ENCODE measurements at places on chromosomes 3 and 15.

DNA sequence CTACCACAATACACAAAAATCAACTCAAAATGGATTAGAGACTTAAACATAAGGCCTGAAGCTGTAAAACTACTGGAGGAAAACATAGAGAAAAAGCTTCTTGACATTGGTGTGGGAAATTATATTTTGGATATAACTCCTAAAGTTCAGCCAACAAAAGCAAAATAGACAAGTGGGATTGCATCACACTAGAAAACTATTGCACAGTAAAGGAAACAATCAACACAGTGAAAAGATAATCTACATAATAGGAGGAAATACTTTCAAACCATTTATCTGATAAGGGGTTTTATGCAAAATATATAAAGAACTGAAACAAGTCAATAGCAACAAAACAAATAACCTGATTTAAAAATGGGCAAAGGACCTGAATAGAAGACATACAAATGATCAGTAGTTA lies 37.6 kb upstream of the TP63 start:
- DNase-seq = no peak

DNA sequence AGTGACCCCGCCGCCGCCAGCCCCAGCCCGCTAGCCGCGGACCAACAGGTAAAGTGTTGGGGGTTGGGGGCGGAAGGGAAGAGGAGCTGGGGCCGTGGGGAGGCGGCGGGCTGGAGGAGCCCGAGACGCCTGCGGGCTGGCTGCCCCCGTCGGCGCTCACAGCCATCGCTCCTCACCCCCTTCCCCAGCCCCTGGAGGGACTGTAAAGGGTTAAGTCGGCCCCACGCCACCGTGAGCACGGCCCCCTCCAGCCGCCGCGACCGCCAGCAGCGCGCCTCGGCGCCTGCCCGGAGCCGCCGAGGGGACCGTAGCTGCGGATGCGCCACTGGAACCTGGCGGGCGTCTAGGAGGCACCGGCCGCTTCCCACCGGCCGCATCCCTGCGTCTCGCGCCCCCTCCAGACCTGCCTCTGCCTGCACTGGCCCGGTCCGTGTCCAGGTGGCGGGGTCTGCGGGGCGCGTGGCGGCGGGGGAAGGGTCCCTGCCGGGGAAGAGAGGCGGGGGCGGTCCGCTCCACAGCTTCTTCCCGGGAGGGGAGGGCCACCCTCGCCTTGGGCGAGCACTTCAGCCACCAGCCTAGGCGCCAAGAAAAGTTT lies 522 bp downstream of the MED12L start:
- no peak for DNase-seq

DNA sequence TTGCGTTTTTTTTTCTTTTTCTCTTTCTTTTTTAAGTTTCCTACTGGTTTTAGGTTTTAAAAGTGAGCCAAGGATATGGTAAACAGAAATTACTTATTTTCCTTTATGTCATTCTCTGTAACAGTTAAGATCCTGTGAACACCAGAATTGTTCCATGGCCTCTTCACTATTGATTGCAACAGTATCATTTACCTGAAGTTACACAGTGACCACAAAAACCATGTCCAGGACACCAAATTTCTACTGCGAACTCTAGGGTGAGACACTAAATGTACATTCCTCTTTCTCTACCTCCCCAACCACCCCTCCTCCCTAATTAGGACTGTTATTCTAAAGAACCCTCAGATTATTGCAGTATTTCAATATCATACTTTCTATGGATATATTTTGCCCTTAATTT lies 280.9 kb downstream of the FOXP1 start:
- DNase-seq = no peak

- no peak for DNase-seq
Observed at GRCh38 chr15:81567924-81568323, 193.9 kb upstream of the TMC3 start.

DNA sequence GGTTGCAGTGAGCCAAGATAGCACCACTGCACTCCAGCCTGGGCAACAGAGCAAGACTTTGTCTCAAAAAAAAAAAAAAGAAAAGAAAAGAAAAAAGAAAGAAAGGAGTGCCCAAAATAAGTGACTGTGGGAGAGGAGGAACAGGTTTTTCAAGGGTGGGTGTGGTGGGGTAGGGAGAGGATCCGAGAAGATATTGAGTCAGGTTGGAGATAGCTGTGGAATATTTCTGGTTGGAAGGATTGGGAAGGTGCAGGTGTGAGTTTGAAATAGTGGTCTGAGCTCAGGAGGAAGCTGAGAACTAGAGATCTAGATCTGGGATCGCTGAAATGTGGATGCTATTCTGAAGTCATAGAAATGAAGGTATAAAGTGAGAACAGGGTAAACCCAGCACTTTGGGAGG lies 7.8 kb downstream of the SCAMP2 start:
- DNase-seq = no peak

GRCh38 chr15:71612869-71613268 lies 197.5 kb upstream of the NR2E3 start:
- no peak for DNase-seq

GRCh38 chr15:79769933-79770759 lies 126.7 kb downstream of the MTHFS start:
- no peak for DNase-seq

GRCh38 chr15:42146551-42147430 lies 9.6 kb downstream of the PLA2G4F start:
- no peak for DNase-seq

GRCh38 chr3:65996589-65996988 lies 42.1 kb downstream of the MAGI1 start:
- DNase-seq = no peak

DNA sequence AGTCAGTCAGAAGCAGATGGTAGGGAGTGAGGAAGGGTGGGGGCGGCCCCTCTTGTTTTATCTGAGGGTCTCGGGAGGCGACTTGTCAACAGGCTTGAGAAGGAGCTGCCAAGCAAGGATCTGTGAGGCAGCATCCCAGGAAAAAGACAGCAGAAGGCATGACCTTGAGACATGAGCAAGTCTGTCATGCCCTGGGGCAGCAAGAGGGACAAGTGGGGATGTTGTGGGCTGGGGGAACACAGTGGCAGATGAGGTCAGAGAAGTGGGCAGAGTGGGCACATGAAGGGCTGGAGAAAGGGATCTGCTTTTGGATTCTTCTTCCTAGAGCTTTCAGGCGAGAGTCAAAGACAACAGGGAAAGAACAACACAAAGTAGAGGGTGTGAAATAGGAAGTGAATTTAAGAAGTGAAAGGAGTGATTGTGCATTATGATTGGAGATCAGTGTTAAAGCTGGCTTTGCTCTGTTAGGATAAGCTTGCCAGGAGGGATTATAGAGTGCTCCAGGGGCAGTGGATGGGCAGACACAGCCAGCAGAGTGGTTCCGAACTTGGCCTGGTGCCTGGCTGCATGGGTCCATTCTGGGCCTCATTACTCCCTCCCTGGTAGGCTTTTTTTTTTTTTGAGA lies 73.3 kb downstream of the USP13 start:
- no peak for DNase-seq

DNA sequence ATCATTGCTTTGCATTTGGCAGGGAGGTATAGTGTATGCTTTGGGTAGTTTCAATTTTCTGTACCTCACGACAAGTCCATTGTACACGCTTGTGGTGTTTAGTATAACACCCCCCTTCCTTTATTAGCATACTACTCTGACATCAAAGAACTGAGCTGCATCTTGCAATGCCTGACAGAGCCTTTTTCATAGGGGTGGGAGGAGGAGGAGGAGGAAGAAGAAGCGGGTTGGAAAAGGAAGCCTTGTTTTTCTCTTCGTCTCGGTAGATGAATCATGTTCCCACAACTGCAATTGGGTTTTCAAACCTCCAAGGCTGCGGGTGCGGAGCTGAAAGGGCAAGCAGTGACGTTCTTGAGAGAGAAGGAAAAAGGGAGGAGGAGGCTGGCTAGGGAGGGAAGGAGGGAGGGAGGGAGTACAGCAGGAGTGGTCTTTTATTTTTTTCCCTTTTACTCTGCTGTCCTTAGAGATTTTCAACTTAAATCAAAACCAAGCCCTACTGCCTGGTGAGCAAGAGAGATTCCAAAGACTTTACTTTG lies 175.7 kb downstream of the KLHL25 start:
- peak; percentile 36 for DNase-seq

GRCh38 chr3:126353694-126354321 lies 3.4 kb downstream of the KLF15 start:
- DNase-seq = no peak

DNA sequence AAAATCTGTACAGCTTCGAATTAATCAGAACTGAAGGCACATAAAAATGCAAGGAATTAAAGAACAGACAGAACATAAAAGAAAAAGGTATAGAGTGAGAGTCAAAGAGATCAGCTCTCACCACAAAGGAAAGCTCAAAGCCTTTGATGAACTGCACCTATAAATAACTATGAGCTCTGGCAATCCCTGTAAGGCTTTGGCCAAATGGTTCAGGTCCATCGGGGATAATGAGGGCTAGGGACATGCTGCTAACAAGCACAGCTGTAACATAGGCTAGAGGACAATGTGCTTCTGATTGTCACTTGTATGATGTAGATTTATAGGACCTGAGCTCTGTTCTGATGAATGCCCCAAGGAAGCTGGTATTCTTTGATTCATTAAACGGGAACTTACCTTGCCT lies 113.9 kb upstream of the MRPL3 start:
- no peak for DNase-seq

DNA sequence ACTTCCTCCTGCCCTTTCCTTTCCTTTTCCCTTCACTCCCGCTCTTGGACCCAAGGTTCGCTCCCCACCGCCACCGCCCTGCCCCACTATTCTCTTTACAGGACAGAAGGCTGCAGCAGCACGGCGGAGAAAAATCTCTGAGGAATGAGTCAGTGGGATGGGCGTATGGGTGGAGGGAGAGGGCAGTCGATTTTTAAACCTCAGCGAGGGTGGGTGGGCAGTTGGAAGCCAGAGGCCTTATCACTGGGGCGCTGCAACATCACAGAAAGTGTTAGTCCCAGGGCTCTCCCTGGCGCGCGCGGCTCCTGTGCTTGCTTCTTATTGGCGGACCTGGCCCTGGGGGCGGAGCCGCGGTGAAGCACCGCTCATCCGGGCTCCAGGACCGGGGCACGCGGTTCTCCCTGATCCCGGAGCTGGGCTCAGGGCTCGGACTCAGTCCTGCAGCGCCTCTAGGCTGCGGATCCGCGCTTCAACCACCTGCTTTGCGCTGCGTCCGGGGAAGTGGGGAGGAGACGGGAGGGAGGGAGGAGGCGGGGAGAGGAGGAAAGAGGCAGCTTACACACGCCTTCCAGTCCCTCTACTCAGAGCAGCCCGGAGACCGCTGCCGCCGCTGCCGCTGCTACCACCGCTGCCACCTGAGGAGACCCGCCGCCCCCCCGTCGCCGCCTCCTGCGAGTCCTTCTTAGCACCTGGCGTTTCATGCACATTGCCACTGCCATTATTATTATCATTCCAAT lies at the start of gene ALCAM:
TSS of gene ALCAM (plus strand) at position 584 of the 737 bp plus-strand sequence.
- peak; percentile 95 for DNase-seq

DNA sequence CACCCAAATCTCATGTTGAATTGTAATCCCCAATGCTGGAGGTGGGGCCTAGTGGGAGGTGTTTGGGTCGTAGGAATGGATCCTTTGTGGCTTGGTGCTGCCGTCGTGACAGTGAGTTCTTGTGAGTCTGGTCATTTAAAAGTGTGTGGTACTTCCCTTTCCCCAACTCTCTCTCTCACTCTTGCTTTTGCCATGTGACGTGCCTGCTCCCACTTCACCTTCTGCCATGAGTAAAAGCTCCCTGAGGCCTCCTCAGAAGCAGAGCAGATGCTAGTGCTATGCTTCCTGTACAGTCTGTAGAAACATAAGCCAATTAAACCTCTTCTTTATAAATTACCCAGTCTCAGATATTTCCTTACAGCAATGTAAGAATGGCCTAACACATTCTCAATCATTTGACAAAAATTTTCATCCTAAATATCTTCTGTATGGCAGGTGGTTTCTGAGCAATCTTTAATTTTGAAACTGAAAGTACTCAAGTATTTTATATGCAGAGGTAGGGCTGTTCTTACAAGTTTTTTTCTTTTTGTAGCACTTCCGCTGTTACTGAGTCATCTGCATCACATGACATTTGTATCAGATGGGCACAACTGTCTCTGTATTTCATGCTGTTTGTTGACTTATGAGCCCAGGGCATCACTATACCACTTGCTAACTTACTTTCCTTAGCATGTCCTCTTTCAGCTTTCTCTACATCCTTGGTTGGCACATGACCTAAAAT lies 8.8 kb downstream of the RPL39L start:
- DNase-seq = no peak

DNA sequence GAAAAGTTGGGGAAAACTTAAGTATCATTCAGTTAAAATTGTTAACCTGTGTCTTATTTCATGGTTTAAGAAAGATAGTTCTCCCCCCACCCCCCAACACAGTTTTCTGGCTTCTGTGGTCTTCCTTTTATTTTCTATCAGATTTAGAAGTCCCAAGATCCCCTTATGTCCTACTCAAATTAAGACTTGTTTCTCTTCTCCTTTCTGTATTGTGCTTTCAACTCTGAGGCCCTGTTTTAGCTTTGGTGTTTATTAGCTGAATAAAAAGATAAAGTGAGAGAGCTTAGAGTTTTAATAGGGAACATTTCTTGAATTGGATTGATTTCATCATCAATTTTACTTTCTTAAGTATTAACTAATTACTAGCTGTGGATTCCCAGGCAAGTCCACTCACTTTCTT lies 62.6 kb downstream of the AKAP13 start:
- no peak for DNase-seq
